ENCODE measurements at places on chromosomes 12 and 14. TPM values are rescaled to one million over a fixed set of nuclear protein-coding genes. Genes with fewer than 3 reads are reported as not detected.
A peak's percentile ranks its signal among the peaks of the same experiment; 100 is the strongest.

DNA sequence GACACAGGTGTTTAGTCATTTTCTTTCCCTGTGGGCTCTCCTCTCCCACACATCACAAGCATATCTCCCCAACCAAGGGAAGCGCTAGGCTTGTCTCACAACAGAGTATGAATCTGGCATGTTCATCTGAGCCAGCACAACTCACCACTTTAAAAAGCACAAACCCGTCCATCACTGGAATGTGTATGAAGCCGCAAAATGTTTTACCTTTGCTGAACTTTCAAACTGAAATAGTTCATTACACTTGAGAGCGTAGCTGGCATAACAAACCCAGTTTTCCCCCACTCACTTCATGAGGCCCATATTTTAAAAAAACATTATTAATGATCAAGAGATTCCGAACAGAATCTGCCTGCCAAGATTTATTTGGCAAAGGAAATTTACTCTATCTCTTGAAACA lies 15.8 kb downstream of the NID2 start:
- DNase-seq, result no peak

Gene CELA1
- total RNA-seq, result not detected

Gene TMEM117
- 24.8 TPM for total RNA-seq

DNA sequence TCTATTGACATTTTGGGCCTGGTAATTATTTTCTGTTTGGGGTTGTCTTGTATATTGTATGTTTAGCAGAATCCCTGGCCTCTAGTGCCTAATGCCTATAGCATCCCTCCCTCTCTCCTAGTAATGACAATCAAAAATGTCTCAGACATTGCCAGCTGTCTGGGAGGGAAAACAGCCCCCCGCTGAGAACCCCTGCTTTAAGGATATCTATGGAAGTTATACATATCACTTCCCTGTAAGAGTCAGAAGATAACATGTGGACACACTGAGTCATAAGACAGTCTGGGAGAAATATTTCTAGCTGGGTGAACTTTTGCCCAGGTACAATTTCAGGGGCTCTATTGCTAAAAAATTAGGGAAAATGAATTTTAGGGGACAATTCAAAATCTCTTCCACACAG lies 255.0 kb downstream of the PAWR start:
- no peak for DNase-seq

Gene KCNK10
- total RNA-seq, result not detected

DNA sequence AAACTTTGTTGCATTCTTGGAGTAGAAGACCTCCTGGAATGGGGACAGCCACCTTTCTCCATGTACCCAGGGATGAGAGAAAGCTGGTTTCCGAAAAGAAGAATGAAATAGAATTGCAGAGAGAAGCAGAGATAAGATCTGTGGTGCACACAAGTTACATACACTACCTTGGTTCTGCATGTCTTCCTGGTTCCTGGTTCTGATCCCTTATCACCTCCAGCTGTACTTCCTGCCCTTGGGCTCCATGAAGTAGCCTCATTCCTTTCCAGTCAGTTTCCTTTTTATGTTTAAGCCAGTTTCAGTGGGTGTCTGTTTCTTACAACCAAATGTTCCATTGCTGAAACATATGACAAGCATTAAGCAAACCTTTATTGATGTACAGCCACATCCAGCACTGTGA lies 69.3 kb downstream of the FBXW8 start:
- no peak for DNase-seq

DNA sequence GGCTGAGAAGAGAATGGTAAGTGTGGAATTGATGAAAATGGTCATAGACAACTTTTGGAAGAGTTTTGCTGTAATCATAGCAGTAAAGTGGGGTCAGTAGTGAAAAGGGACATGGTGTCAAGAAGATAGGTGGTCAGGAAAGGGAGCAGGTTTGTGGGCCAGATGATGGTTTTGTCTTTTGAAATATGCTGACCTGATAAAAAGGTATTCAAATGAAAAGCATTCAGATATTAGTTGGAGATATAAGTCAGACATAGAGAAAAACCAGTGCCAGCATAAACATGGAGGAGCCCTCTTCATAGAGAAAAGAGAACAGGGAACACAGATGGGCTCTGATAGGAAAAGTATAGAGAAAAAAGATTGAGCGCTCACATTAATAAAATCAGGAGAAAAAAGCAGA lies 518.3 kb downstream of the NRXN3 start:
- no peak for DNase-seq

Gene KRT4
- not detected for total RNA-seq

DNA sequence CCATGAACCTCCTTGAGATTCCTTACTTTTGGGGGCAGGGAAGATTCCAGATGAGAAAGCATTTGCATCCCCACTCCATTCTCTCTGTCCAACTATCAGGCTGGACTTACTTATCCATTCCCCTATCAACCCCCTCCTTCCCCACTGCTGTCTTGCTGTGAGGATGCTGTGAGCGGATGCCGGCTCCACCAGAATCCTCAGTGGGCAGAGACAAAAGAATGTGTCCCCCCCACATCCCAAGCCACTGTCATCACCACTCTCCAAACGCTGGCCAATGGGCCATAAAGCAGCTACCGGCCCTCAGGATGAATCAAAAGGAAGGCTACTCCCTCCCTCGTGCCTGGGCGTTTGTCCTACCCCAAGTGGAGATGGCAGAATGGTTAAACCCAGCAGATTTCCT lies 173.0 kb upstream of the NTF3 start:
- DNase-seq, result no peak

Gene ZFC3H1
- 85.4 TPM for total RNA-seq

GRCh38 chr12:122123051-122123760 lies 44.6 kb downstream of the MLXIP start:
- peak; percentile 84 for DNase-seq

Data from sciatic nerve (tissue), 2 donors.